ENCODE measurements at places on chromosomes 12 and 14. TPM values are rescaled to one million over a fixed set of nuclear protein-coding genes. Genes with fewer than 3 reads are reported as not detected.

GSC gene
- not detected for total RNA-seq

TSFM gene
- total RNA-seq, result 44.6 TPM

FAM186B gene
- total RNA-seq, result 2.3 TPM

GYS2 gene
- not detected for total RNA-seq

ZDHHC22 gene
- total RNA-seq, result not detected

RNASE7 gene
- not detected for total RNA-seq

DNAI7 gene
- not detected for total RNA-seq

TEX52 gene
- not detected for total RNA-seq

TIGAR gene
- total RNA-seq, result 7.4 TPM

PMCH gene
- total RNA-seq, result not detected

MEG3 gene
- total RNA-seq, result not detected

FOXN4 gene
- total RNA-seq, result not detected

C12orf42 gene
- total RNA-seq, result not detected

YEATS4 gene
- 14.9 TPM for total RNA-seq

APOF gene
- not detected for total RNA-seq

DHRS2 gene
- total RNA-seq, result 1.5 TPM

KRT80 gene
- not detected for total RNA-seq

A2ML1 gene
- total RNA-seq, result not detected

IL22 gene
- total RNA-seq, result 1.0 TPM

GPR135 gene
- total RNA-seq, result 0.83 TPM

PTPN6 gene
- 71.6 TPM for total RNA-seq

CTSG gene
- not detected for total RNA-seq

SLC5A8 gene
- total RNA-seq, result not detected

CLEC4E gene
- not detected for total RNA-seq

PCED1B gene
- total RNA-seq, result 39.5 TPM

KLHL33 gene
- total RNA-seq, result 0.22 TPM

KRT85 gene
- total RNA-seq, result not detected

STAC3 gene
- 6.1 TPM for total RNA-seq

RHOJ gene
- not detected for total RNA-seq

RFX4 gene
- not detected for total RNA-seq

FKBP4 gene
- 181 TPM for total RNA-seq

KRT82 gene
- total RNA-seq, result not detected

SLC17A8 gene
- not detected for total RNA-seq

HELB gene
- total RNA-seq, result 30.7 TPM

MORN3 gene
- 0.43 TPM for total RNA-seq

SDR9C7 gene
- not detected for total RNA-seq

AMHR2 gene
- not detected for total RNA-seq

FAR2 gene
- total RNA-seq, result 13.5 TPM

PROX2 gene
- 1.5 TPM for total RNA-seq

SLC10A1 gene
- not detected for total RNA-seq

R3HDM2 gene
- 55.4 TPM for total RNA-seq

CCDC175 gene
- total RNA-seq, result not detected

HPD gene
- total RNA-seq, result not detected
